ENCODE measurements at places on chromosomes 4 and X. TPM values are rescaled to one million over a fixed set of nuclear protein-coding genes. Genes with fewer than 3 reads are reported as not detected.

The RELL1 gene
- total RNA-seq = 25.0 TPM

The STK32B gene
- total RNA-seq = 1.7 TPM

The GPR173 gene
- total RNA-seq = 2.6 TPM

The SH3RF1 gene
- 23.8 TPM for total RNA-seq

The HPGDS gene
- not detected for total RNA-seq

The RAB40A gene
- 0.64 TPM for total RNA-seq

The ACE2 gene
- 0.24 TPM for total RNA-seq

The RWDD4 gene
- total RNA-seq = 9.2 TPM

The C4orf36 gene
- total RNA-seq = not detected

The RIBC1 gene
- total RNA-seq = 0.19 TPM

The SPACA5 gene
- not detected for total RNA-seq

The CXCL3 gene
- 3.2 TPM for total RNA-seq

The KLB gene
- 0.05 TPM for total RNA-seq

The RASGEF1B gene
- total RNA-seq = 2.1 TPM

The EIF2S3 gene
- 134 TPM for total RNA-seq

The SAGE1 gene
- total RNA-seq = not detected

The IL13RA1 gene
- total RNA-seq = 46.7 TPM
